ENCODE measurements at places on chromosomes 11 and 22. TPM values are rescaled to one million over a fixed set of nuclear protein-coding genes. Genes with fewer than 3 reads are reported as not detected.
A peak's percentile ranks its signal among the peaks of the same experiment; 100 is the strongest.

The FADS3 gene
- total RNA-seq, result 25.0 TPM

The OVCH2 gene
- total RNA-seq, result 0.63 TPM

- peak; percentile 7 for DNase-seq
Measured at GRCh38 chr11:44633641-44634040, 68.2 kb downstream of the CD82 start.

DNA sequence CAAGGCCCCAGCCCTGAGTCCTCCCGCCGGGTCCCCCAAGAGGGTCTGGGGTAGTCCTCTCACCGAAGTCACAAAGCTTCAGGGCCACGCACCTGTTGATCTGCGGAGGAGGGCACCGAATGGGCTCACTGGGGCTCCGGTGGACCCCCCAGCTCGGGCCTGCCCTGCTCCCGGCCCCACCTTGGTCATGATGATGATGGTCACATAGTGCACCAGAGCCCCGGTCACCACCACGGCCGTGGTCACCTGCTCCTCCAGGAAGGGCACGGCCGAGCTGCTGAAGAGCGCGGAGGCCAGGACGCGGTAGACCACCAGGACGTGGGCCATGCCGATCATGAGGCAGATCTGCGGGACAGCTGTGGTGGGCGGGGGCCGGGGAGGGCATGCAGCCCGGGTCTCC is 13.5 kb upstream of the SIGIRR start:
- no peak for DNase-seq

The TRPM5 gene
- 0.07 TPM for total RNA-seq

DNA sequence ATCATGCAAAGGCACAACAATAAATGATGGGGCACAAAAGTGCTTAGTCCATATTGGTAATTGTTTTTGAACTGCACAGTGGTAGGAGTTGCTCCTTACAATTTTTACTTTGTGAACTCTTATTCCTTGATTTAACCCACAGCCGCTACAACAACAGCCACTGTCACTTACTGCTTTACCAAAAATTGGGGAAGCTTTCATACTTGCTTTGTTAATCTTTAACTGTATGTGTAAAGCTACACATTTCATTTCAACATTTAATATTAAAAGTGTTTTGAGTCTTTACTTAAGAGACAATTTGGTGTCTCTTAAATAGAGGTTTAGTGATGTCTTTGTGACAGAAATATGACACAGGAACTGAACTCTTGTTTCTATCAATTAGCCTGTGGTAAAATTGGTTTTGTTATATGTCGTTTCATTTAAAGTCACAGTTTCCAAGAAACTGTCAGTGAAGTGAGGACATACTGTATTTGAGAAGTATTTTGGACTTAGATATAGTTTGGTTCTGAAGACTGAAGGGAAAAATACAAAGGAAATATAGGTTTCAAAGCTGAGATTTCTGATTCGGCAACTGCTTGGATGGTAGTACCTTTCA is 6.5 kb upstream of the IL18BP start:
- DNase-seq, result no peak

The OR51I1 gene
- not detected for total RNA-seq

GRCh38 chr22:49760280-49760629 is 67.4 kb downstream of the BRD1 start:
- no peak for DNase-seq

DNA sequence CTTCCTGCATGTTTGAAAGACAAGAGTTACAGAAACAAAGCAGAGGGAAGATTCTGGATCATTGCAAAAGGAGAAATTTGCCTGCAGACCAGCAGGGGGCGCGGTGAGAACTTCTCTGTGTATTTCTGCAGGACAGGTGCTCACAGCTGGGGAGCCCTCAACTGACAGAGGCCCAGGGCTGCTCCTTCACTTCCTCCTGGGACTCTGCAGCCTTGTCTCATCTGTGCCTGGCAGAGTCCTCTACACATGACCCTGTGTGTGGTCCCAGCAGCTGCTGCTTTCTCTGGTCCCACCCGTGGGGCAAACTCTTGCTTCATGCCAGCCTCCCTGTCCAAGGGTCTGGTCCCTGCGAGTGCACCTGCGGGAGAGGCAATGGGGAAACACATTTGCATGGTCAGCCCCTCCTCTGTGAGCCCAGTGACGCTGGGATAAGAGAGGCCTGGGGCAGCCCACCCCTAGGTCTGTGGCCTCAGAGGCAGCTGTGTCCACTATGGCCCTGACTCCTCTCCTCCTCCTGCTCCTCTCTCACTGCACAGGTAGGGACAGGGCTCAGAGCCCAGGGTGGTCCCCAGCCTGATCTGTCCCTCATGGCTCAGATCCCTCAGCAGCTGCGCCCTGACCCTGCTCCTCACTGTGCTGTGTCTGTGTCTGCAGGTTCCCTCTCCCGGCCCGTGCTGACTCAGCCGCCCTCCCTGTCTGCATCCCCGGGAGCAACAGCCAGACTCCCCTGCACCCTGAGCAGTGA is 43.2 kb upstream of the VPREB1 start:
- DNase-seq, result no peak

- no peak for DNase-seq
Measured at GRCh38 chr11:111913997-111914396, 1.5 kb downstream of the HSPB2 start.

GRCh38 chr22:50308986-50309600 is 1.6 kb upstream of the PLXNB2 start:
- DNase-seq, result no peak

The PHF21A gene
- total RNA-seq, result 27.7 TPM

The BIK gene
- 2.0 TPM for total RNA-seq

The CLMP gene
- 59.4 TPM for total RNA-seq

The CDC42BPG gene
- 8.4 TPM for total RNA-seq

The OR2AT4 gene
- not detected for total RNA-seq

The MMP27 gene
- total RNA-seq, result not detected

The OR51A4 gene
- not detected for total RNA-seq

- DNase-seq, result no peak
Measured at GRCh38 chr22:37599153-37599552, 9.5 kb upstream of the GGA1 start.

GRCh38 chr11:46669711-46670139 is 30.7 kb downstream of the ARHGAP1 start:
- DNase-seq, result no peak

- no peak for DNase-seq
Measured at GRCh38 chr11:61966734-61967115, 709 bp downstream of the FTH1 start.

The FGF3 gene
- total RNA-seq, result not detected

GRCh38 chr11:76803811-76804600 is 20.9 kb downstream of the TSKU start:
- DNase-seq, result no peak

GRCh38 chr11:78227921-78228320 is 39.2 kb downstream of the USP35 start:
- no peak for DNase-seq

The FKBP2 gene
- 73.5 TPM for total RNA-seq

The MYO7A gene
- 9.8 TPM for total RNA-seq

GRCh38 chr11:14529951-14530350 is 9.8 kb upstream of the PSMA1 start:
- no peak for DNase-seq

The ARRB1 gene
- total RNA-seq, result 83.2 TPM

The FOLR1 gene
- 19.9 TPM for total RNA-seq

DNA sequence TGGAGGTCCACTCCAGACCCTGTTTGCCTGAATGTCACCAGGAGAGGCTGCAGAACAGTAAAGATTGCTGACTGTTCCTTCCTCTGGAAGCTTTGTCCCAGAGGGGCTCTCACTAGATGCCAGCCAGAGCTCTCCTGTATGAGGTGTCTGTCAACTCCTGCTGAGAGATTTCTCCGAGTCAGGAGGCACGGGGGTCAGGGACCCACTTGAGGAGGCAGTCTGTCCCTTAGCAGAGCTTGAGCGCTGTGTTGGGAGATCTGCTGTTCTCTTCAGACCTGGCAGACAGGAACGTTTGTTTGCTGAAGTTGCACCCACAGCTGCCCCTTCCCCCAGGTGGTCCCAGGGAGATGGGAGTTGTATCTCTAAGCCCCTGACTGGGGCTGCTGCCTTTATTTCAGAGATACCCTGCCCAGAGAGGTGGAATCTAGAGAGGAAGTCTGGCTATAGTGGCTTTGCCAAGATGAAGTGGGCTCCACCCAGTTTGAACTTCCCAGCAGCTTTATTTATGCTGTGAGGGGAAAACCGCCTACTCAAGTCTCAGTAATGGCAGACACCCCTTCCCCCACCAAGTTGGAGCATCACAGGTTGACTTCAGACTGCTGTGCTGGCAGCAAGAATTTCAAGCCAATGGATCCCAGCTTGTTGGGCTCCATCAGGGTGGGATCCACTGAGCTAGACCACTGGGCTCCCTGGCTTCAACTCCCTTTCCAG is 99.4 kb downstream of the PDE3B start:
- DNase-seq, result no peak

DNA sequence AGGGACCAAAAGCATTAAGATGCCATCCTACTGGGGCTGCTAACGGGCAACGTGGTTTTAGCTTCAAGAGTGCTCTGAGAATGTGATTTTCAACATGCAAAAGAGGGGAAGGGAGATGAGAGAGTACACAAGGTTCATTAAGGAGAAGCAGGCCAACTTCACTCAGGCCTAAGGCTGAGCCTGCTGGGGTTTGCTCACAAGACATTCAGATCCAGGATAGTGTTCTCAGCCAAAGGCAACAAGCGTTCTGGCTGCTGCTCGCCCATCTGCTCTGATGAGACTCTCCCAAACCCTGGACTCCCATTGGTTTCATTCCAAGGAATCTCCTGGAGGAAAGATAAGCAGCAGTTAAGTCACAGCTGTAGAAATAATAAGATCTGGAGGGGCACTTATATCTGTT is 23.6 kb upstream of the UPB1 start:
- no peak for DNase-seq

GRCh38 chr11:27701355-27702105 is 1.3 kb upstream of the BDNF start:
- peak; percentile 59 for DNase-seq

GRCh38 chr11:107916671-107917241 is 11.5 kb upstream of the RAB39A start:
- DNase-seq, result peak; percentile 46

DNA sequence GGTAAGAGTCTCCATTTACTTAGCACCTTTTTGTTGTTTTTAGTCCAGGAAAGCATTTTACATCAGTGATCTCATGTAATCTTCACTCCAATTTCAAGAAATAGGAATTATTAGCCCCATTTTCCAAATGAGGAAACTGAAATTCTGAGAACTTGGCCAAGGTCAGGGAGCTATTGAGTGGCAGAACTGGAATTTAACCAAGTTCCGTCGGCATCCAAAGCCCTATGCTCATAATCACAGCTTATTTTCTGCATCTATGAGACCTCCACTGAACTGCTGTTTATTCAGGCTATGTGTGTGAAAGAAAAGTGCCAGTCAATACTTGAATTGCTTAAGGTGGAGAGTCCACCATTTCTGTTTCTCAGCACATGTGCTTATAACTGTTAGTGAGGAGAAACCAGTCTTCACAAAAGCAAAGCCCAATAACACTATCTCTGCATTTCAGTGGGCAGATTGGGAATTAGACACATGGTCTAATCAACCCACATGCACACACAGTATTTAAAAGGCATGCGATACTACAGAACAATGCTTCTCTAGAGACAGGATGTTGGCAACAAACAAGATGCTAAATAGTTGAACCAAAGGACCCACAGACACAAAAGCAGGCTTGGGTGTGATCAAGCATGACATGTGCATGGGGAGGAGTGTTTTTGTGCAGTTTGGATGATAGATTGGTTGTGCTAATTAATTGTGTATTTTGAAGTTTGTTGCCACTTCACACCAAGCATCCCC is 780.6 kb downstream of the OPCML start:
- no peak for DNase-seq

DNA sequence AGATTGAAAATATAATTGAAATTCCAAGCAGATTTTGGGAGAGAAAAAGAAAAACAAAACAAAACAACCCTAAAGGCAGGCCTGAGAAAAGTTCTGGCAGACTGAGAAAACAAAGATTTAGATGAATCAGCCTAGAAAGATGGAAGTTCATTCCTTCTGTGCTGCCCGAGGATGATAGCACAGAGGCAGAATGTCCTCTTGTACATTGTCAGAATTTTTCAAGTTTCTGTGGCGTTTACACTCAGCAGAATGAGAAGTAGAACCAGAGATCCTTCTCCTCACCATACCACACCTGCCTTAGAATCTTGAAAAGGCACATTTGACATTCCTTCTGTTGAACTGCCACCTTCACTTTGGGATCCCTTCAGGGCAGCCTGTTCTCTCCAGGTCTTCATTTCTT is 62.5 kb upstream of the IZUMO1R start:
- no peak for DNase-seq

The TRIM29 gene
- 11.2 TPM for total RNA-seq

Measured in hepatocyte (in vitro differentiated cells).